Amygdala (tissue), 56 donors: ENCODE measurements at places on chromosomes 7 and 10.
A peak's percentile ranks its signal among the peaks of the same experiment; 100 is the strongest.

DNA sequence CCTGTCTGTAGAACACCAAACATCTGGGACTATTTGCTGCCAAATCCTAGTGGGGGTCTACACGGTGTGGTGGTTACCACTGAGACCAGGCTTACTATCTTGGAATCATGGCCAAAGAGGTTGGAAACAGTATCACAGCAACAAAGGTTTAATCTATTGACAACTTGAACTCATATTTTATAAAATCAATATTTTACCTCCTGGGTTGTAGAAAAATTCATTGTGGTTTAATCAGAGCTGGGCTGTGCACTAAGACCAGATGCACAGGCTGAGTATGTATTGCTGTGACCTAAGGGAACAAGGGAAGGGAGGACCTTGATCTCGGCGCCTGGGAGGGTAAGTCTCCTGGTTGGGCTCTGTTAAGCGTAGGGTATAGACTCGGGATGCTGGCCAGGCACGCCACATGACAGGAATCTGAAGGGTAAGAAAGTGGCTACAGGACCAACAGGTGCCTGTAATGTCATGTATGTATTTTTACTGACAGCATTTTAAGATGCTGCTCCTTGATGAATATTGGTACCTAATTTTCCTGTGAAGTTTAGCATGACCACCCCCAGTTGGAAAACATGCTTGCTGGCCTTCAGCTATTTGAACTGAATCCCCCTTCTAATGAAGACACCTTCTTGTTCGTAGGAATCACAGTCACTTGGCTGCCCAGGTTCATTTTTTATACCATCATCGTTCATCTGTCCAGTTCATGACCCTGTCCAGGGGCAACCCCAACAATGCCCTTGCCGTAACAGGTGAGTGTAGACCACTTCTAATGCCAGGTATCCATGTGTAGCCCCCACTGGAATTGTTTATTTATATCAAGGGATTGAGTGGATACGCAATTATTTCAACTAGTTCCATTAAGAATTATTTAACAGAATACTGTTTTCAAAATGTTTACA lies 79.5 kb downstream of the EZH2 start:
- no peak for DNase-seq

GRCh38 chr7:103418241-103418640 lies 27.8 kb downstream of the SLC26A5 start:
- no peak for DNase-seq

DNA sequence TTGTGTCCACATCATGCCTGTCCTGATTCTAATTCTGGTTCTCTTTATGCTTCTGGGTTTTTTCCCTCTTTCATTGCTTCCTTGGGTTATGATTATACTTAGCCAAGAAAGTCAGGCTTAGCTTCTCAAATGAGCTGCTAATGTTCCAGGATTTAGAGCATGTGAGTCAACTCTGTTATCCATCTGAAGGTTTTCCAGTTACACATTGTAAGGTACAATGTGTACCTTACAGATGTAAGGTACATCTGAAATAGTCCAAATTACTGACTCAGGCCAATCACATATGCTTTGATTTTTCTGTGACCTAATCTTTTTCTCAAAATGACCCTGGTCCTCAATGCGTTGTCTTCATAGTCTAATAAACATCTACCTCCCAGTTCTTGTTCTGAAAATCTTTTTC lies 13.3 kb upstream of the MIOS start:
- no peak for DNase-seq

- no peak for DNase-seq
Observed at GRCh38 chr10:61784354-61785133, 117.0 kb upstream of the ARID5B start.

GRCh38 chr7:80984619-80985018 lies 65.8 kb upstream of the SEMA3C start:
- DNase-seq, result no peak

GRCh38 chr7:18547509-18548187 lies 52.1 kb downstream of the HDAC9 start:
- no peak for DNase-seq

- no peak for DNase-seq
Observed at GRCh38 chr10:3873728-3874461, 88.9 kb upstream of the KLF6 start.

DNA sequence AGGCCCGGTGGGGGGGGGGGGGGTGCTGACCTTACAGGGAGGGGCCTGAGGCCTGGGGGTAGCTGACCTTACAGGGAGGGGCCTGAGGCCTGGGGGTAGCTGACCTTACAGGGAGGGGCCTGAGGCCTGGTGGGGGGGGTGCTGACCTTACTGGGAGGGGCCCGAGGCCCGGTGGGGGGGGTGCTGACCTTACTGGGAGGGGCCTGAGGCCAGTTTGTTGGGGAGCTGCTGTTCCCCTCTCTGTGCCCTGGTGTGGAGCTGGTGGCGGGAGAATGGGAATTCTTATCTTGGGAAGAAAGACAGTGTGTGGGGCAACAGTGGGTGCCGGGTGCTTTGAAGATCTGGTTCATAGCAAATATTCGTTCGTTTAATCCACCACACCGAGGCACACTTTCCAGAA lies 46.6 kb upstream of the CFAP46 start:
- no peak for DNase-seq

DNA sequence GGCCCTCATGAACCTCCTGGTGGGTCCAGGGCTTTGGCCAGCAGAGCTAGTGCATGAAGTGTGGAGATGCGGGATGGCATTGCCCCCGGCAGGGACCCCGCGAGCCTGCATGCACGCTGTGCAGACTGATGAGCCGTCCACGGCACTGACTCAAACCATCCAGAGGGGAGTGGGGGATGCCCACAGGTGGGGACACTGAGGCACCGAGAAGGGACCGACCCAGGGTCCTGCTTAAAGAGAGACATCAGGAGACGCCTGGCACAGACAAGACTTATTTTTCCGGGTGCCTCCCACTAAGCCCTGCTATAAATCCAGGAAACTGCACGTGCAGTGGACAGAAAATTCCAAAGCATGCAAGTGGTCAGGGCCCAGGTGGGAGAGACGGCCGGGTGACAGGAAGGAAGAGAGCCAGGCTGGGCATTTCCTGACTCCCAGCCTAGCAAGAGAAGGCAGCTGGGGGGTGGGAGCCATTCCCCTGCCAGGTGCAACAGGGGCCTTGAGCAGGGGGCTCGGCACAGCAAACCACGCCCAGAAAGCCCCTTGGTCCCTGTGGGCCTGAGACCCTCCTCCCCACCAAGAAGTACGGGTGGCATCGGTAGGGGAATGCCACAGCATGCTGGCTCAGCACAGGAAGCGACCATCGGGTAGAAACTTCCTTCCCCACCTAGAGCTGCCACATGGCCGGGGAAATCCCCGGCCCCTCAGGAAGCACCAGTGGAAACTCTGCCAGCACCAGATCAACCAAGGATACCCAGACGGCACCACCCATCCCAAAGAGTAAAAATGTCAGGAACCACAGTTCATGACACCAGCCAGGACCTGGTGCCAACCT lies 91.5 kb downstream of the FOXL3 start:
- DNase-seq, result no peak

DNA sequence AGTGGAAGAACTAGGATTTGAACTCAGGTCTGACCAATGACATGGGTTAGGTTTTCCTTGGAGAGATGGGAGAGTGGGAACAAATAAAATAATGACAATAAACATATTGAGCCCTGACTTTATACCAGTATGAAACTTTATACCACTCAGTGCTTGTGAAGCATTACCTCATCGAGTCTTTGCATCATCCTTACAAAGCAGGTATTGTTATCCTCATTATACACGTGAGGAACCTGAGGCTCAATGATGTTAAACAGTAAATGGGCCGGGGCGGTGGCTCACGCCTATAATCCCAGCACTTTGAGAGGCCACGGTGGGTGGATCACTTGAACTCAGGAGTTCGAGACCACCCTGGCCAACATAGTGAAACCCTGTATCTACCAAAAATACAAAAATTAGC lies 47.7 kb downstream of the HHEX start:
- no peak for DNase-seq

DNA sequence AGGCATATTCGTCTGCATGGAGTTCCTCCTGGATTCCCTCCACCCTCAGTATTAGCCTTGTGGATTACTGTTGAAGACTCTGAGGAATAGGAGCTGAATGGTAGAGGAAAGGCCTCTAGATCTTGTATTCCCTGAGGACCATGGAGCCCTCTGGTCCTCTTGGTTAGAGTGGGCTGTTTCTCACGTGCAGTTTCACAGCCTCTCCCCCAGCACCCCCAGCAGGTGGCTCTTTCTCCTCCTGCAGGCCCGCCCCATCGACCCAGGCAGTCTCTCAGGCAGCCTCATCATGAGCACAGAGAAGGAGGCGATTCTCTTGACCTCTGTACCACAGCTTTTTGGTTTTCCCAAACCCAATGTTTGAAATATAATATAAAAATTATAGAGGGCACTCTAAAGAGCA lies 102.0 kb downstream of the WNT2 start:
- no peak for DNase-seq

- DNase-seq, result no peak
Observed at GRCh38 chr7:30447466-30447865, 31.1 kb downstream of the NOD1 start.

GRCh38 chr10:69232736-69233480 lies 12.8 kb downstream of the HKDC1 start:
- no peak for DNase-seq

- no peak for DNase-seq
Observed at GRCh38 chr7:92206672-92207071, 27.7 kb upstream of the LRRD1 start.

GRCh38 chr10:29809383-29809782 lies 174.6 kb upstream of the SVIL start:
- no peak for DNase-seq

GRCh38 chr10:25451401-25451800 lies 276.6 kb downstream of the GPR158 start:
- no peak for DNase-seq

GRCh38 chr10:113961182-113962031 lies 82.3 kb upstream of the ADRB1 start:
- DNase-seq, result no peak

GRCh38 chr7:102412548-102412947 lies 16.4 kb downstream of the PRKRIP1 start:
- DNase-seq, result no peak

DNA sequence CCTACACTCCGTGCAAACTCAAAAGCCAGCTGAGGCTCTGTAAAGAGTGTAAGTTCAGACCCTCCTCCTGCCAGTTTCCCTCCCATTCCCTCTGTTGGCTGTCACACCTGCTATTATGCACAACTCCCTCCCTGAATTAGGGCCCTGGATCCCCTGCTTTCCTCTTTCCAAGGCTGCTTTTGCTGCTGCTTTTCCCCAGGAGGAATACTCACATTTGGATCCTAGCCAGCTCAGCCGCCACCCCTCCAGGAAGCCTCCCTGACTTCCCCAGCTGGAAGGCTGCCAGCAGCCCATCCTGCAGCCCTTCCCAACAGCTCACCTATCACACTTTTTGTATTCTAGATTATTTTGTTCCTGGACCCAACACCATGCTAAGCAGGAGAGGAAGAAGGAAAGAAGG lies 40.9 kb upstream of the WDR11 start:
- DNase-seq, result no peak

GRCh38 chr7:44762726-44763522 lies 14.3 kb downstream of the ZMIZ2 start:
- no peak for DNase-seq

- no peak for DNase-seq
Observed at GRCh38 chr10:52563360-52563759, 209.2 kb downstream of the MBL2 start.

- no peak for DNase-seq
Observed at GRCh38 chr10:31694929-31695837, 233.4 kb downstream of the ARHGAP12 start.

DNA sequence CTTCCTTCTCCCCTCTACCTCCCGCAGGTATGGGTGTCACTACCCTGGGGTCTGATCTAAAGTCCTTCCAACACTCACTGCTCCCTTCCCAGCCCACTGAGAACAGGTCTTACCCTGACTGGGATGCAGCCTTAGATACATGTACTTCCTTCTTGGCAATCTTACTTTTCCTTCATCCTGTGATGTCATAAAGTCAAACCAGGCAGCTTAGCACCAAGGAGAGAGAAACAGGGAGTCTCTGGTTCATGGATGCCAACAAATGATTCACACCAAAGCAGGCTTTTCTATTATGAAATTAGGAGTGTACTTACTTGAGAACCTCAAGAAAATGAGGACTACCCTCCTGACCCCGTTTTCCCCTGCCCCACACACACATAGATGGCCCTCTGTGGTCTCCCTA lies 111.0 kb upstream of the KMT2E start:
- no peak for DNase-seq

DNA sequence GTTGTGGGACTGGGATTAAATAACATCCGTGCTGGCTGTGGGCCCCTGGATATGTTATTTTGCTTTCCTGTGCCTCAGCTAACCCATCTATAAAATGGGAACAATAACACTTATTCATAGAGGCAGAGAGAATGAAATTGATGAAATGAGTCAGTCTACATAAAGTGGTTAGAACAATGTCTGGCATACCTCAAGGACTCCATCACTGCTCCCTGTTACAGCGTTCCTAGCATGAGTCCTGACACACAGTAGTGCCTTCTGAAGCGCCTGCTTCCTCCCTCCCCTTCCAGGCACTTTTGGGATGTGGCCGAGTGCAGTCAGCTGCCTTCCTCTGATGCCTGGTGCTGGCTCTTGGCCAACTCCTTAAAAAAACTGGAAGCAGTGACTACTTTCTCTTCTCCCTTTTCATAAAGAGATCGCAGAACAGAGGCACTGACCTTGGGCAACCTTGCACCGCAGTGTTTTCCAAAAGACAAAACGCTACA lies 108.4 kb upstream of the ZMIZ1 start:
- DNase-seq, result peak; percentile 62

DNA sequence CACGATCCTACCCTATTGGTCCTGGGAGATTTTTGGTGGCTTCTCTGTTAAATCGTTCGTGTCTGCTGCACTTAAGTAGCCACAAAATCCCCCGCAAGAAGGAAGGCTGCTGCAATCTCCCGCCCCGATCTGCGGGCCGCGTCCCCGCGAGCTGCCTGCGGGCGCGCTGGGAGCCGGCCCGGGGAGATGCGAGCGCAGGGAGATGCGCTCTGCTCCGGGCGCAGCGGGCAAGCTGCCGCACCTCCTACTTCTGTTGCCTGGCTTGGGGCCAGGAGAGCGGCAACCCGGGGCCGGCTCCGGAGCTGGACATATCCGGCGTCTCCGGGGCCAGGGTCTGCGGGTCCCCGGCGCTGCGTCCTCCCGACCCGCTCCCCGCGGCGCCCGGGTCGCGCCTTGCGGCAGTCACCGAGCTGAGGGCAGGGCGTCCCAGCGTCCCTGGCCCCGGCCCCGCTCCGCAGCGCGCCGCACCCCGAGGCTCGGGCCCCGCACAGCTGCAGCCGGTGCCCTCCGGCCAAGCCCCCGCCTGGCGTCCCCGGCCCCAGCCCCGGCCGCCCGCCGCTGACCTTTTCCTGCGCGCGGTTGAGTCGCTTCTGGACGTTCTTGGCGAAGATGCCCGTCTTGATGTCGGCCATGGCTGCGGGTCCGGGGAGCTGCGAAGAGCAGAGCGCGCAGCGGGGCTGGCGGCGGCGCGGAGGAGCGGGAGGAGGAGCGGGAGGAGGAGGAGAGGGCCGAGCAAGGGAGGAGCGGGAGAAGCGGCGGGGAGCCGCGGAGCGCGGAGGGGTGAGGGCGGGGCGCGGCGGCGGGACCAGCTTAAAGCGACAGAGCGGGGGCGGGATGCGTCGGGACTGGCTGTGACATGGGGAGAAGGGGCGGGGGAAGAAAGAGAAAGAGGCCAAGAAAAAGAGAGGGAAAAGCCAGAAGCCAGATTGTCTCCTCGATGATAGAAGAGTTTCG lies at the start of gene AMPH:
Gene AMPH, minus strand, starts transcription at position 654 of the 954 bp plus-strand sequence. Its CDS starts 22 bp downstream, at position 632.
- DNase-seq, result peak; percentile 78

GRCh38 chr10:74912682-74913081 lies 86.3 kb downstream of the KAT6B start:
- no peak for DNase-seq

- DNase-seq, result no peak
Observed at GRCh38 chr7:70833726-70834125, 298.2 kb upstream of the GALNT17 start.

- no peak for DNase-seq
Observed at GRCh38 chr10:6537770-6538169, 42.3 kb downstream of the PRKCQ start.
